HL-60 (cell line): ENCODE measurements at places on chromosomes 5 and 9.
A peak's percentile ranks its signal among the peaks of the same experiment; 100 is the strongest.

DNA sequence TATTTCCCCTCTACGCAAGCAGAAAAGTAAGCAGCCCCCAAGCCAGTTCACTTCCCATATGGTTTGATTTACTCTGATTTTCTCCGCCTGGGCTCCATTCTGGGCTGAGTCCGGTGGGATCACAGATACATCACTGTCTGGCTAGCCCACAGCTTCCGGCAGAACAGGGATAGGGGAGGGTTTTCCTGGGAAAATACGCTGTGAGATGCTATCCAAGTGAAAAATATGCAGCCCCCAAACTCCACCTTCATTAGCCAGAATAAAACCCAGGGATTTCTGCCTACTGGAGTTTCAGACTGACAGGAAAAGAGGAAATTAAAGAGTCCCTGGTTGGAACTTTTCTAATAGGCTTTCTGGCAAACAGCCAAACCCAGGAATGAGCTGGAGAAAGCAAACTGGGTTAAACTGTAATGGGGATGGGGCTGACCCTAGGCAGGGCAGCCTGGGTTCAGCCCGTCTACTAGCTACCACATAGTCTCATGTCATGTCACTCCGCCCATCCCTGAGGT lies 16.9 kb upstream of the NIPAL4 start:
- no peak for DNase-seq

DNA sequence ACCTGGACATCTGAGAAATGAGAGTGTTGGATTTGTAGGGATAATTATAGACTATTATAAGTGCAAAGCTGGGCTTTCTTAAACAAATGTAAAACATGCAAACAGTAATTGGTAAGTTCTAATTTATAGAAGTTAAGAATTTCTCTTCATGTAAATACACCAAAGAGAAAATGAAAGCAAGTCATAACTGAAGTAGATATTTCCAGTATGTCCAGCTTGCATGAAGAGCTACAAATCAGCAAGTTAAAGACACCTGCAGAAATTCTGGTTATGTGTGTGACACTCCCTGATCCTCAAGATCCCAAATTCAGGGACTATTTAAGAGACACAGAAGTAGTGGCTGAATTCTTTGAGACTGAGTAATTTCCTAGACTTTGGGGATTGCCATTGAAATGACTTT lies 308.9 kb downstream of the TLE4 start:
- no peak for DNase-seq

GRCh38 chr9:127078988-127079387 lies 43.4 kb downstream of the ANGPTL2 start:
- DNase-seq, result no peak

GRCh38 chr9:92948038-92948534 lies 763 bp downstream of the FGD3 start:
- DNase-seq, result no peak

GRCh38 chr9:88421348-88421747 lies 33.1 kb downstream of the SPIN1 start:
- no peak for DNase-seq

DNA sequence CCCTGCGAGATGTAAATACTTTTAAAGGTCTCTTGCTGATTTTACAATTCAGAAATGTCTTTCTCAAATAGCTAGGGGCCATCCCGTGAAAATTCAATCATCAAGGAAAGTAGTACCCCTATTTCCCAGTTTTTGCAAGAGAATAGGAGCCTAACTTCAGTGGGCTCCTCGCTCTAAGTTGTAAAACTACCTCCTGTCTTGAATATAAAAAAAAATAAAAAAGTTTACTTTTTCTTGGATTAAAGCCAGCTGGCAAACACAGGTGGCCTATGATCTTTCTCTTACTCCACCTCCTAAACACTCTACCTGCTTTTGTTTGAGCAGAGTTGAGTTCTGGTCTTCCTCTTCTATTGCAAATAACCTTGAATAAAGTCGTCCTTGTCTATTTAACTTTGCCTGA lies 79.4 kb downstream of the SLCO4C1 start:
- DNase-seq, result no peak

DNA sequence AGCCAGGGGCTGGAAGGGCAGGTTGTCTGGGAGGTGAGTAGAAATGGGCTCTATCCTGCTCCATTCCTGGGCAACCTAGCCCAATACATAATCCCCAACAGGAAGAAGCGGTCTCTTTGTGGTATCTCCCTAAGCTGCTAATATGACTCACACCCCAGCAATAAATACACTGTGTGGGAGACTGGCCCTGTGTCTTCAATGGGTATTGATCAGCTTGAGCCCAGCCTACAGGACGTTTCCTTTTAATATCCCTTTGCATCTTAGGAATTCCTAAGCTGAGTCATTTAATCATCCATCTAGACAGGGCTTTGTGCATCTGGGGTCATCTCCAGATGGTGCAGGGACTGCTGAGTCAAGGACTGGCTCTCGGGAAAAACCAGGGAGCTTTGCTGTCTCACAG lies 207.0 kb upstream of the PANK3 start:
- DNase-seq, result no peak

DNA sequence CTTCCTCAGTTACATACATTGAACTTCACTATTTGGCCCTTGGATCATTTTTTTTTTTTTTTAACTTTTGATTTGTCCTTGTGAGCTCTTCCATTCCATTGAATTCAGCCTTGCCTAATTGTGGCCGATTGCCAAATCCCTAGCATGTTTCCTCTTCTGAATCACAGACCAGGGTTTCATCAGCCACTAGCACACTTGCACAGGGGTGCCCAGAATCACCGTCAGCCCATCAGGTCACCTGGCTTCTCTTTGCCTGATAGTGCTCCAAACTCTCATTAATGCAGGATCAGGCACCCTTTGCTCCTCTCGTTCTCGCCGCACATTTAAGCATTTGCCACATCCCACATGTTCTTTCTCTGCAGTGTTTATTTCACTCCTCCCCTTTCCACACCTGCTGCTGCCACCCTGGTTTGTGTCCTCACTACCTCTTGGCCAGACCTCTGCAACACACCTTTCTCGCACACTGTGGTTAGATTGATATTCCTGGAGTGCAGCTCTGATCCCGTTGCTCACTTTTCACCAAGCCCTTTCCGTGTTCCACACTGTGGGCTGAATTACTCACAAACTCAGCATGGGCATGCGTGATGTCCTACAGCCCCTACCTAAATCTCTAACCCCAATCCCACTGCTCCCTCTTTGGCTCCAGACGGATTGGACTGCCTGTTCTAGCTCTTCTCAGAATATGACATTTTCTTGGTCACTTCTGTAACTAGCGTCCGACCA lies 9.8 kb downstream of the PIK3R1 start:
- DNase-seq, result peak; percentile 82

GRCh38 chr9:89446261-89446960 lies 51.5 kb downstream of the SEMA4D start:
- no peak for DNase-seq

DNA sequence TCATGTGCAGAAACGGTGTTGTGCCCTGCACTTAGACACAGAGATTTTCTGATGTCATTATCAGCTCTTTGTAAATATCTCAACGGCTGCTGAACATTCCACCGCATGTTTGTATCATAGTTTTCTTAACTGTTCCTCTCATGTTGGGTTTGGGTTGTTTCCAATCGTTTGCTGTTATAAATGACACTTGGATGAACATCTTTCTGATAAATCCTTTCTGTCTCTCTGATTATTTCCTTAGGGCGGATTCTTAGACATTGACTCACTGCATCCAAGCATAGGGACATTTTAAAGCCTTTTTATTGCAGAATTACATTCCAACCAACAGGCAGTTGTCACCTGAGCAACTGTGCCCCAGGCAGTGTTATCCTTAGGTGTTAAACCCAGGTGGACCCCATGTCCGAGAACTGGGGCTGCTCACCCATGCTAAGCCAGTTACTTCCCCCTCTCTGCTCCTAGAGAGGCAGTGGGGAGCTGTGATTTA lies 28.5 kb downstream of the COL5A1 start:
- no peak for DNase-seq

- DNase-seq, result no peak
Measured at GRCh38 chr9:95012902-95013301, 286.4 kb downstream of the AOPEP start.

DNA sequence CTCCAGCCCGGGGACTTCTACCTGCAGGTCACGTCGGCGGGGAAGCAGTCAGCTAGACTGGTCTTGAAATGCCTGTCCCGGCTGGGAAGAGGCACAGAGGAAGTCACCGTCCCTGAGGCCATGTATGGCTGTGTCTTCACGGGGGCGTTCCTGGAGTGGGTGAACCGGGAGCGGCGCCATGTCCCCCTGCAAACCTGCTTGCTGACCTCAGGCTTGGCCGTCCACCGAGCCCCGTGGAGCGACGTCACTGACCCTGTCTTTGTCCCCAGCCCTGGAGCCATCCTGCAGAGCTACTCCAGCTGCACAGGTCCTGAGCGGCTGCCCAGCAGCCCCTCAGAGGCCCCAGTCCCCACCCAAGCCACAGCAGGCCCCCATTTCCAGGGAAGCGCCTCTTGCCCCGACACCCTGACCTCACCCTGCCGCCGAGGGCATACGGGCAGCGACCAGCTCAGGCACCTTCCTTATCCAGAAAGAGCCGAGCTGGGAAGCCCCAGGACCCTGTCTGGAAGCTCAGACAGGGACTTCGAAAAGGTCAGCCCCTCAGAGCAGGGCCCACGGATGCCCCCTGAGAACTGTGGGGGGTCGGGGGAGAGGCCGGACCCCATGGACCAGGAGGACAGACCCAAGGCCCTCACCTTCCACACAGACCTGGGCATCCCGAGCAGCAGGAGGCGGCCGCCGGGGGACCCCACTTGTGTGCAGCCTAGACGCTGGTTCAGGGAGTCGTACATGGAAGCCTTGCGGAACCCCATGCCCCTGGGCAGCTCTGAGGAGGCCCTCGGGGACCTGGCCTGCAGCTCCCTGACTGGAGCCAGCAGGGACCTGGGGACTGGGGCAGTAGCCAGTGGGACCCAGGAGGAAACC lies 47.8 kb downstream of the PLEKHG4B start:
- DNase-seq, result no peak
